ENCODE measurements at places on chromosomes 1 and 21. TPM values are rescaled to one million over a fixed set of nuclear protein-coding genes. Genes with fewer than 3 reads are reported as not detected.

The PROK1 gene
- not detected for total RNA-seq

The FAM131C gene
- total RNA-seq: 0.19 TPM

The CA6 gene
- total RNA-seq: 2.5 TPM

The ZNF684 gene
- total RNA-seq: 4.6 TPM

The SLC41A1 gene
- 29.4 TPM for total RNA-seq

The SLC19A2 gene
- total RNA-seq: 11.7 TPM

The ZMYM1 gene
- total RNA-seq: 4.9 TPM
